ENCODE measurements at places on chromosomes 7 and 10.
A peak's percentile ranks its signal among the peaks of the same experiment; 100 is the strongest.

- no peak for DNase-seq
These were observed 512.4 kb downstream of the TNS3 start for GRCh38 chr7:47069385-47070076.

GRCh38 chr10:1359626-1359955 lies 303.4 kb downstream of the WDR37 start:
- no peak for DNase-seq

GRCh38 chr10:112124866-112125265 lies 58.7 kb downstream of the GPAM start:
- no peak for DNase-seq

DNA sequence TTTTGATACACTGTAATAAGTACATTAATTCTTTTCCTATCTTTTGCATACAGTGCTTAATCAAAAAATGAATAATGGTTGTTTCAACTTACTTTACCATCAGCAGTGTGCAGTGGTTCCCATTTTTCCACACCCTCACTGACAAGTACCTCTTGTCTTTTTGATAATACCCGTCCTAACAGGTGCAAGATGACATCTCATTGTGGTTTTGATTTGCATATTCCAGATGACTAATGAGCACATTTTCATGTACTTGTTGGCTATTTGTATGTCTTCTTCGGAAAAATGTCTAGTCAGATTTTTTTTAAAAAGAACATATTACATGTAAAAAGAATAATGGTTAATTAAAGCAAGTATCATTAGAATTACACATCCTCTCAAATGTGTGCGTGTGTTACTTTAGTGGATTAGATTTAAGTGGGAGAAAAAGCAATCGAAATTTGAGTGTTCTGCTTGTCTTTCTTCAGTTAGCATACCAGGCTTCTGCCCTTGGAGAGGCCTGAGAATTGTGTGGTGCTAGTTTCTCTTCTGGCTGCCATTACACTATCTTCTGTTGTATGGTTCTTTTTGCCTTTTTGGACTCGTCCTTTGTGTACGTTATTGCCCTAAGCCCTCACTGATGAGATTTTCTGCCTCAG lies 291.2 kb downstream of the AUTS2 start:
- DNase-seq, result no peak

- peak; percentile 34 for DNase-seq
These were observed 84.7 kb downstream of the SNX10 start for GRCh38 chr7:26376175-26376917.

DNA sequence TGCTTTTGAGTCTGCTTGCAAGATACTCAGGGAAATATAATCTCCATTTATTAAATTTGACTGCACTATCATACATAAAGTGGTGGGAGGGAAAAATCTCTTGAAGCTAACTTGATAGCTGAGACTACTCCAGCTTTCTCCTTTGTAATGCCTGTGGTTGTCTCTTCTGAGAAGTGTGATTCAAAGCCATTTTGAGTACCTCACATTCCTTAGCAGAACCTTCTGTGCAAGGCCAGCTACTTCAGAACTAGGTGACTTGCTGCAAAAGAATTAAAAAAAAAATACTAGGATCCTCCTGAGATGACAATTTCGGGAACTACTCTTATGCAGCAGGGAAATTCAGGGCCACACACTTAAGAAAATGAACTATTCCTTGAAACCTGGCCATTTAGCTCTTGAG lies 294.8 kb downstream of the MDFIC start:
- no peak for DNase-seq

- no peak for DNase-seq
These were observed 19.3 kb upstream of the OPTN start for GRCh38 chr10:13080643-13081042.

- DNase-seq, result no peak
These were observed 91.8 kb downstream of the PRKAG2 start for GRCh38 chr7:151784853-151785680.

GRCh38 chr10:14779001-14779651 lies 4.4 kb upstream of the FAM107B start:
- DNase-seq, result no peak

DNA sequence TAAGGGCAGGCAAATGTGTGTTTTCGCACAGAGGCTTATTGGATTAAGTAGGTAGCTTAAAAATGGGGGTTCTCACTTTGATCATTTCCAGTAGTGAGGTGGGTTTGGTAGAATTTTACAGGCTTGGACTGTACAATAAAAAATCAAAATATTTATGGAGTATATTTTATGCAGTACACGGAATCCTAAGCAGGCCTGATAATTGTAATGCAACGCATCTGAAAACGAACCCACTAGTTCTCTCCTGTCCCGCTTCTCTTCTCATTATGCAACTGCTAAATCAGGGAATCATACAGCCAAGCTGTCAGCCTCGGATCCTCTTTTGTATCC lies 377 bp upstream of the POLR1F start:
- DNase-seq, result no peak

DNA sequence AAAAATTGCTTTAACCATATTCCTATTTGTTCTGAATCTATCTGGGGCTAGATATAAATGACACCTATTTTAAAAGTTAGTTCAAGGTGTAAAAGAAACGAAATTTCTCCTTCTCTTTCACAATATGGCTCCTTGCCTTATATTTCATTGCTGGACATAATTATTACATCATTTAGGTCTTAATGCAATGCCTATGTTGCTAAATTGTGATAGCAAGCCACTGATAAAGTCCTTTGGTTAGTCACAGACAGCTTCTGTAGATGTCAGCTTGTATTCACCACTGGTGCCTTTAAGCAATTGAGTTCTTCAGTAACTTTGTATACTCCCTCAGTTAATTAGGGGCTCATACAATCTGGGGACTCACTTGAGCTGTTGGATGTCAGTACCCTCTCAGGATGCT lies 1236.6 kb downstream of the GATA3 start:
- no peak for DNase-seq

DNA sequence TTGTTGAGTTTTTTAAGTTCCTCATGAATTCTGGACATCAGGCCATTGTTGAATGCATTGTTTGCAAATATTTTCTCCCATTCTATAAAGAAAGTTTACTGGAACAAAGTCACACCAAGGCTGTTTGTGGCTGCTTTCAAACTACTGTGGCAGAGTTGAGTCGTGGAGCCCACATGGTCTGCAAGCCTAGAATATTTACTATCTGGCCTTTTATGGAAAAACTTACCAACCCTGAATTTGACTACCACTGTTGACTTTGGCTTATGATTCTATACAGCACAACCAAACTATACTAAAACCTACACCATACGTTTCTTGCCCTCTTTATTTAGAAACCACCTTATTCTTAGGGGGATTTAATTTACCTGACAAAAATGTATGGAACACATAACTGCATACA lies 239.1 kb downstream of the KCNMA1 start:
- DNase-seq, result no peak

DNA sequence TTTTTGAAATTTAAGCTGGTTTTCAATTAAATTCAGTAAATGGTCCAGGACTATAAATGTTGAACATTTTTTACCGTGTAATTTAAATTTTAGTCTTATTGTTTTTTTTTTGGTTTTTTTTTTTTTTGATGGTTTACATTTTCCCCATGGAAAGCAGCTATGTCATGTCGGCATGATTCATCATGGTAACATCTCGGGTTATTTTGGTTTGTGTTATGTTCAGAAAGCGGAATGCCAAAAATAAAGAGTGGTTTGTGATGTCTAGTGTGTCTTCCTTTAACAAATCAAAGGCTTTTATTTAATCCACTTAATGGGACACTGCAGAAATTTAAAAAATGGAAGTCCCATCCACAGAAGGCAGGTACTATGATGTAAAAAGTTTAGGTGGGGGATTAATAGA lies 58.5 kb downstream of the TRUB1 start:
- DNase-seq, result no peak
